Cardiac septum (tissue), 1 donor: ENCODE measurements at places on chromosomes 5 and 9. TPM values are rescaled to one million over a fixed set of nuclear protein-coding genes. Genes with fewer than 3 reads are reported as not detected.

Gene BHMT
- total RNA-seq: not detected

Gene PCDHA1
- 0.08 TPM for total RNA-seq

Gene LHX2
- total RNA-seq: 0.19 TPM

Gene FAM169A
- 6.5 TPM for total RNA-seq

Gene F2RL2
- total RNA-seq: 3.4 TPM

DNA sequence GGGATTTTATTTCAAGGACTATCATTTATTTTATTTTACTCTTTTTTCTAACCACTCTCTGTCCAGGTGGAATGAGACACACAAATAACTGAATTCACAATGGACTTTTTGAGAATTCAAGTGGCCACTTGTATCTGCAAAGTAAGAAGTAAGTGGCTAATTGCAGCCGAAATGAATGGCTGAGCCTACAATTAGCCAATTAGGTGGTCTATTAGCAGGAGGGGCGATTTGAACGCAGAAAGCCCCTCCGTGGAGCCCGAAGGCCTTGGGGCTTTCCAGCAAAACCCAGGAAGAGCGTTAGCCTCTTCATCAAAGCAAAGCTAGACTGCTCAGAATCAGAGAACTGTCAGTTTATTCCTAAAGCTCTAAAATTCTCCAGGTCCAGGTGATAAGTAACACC is 176.9 kb downstream of the EBF1 start:
- no peak for DNase-seq

- no peak for DNase-seq
These were observed 497 bp downstream of the NSA2 start for GRCh38 chr5:74767579-74767913.

- no peak for DNase-seq
These were observed 86.0 kb downstream of the RXRA start for GRCh38 chr9:134412298-134412711.

GRCh38 chr5:104363567-104363966 is 801.0 kb upstream of the NUDT12 start:
- DNase-seq: no peak

- no peak for DNase-seq
These were observed 5.9 kb upstream of the LARS1 start for GRCh38 chr5:146188358-146188757.

DNA sequence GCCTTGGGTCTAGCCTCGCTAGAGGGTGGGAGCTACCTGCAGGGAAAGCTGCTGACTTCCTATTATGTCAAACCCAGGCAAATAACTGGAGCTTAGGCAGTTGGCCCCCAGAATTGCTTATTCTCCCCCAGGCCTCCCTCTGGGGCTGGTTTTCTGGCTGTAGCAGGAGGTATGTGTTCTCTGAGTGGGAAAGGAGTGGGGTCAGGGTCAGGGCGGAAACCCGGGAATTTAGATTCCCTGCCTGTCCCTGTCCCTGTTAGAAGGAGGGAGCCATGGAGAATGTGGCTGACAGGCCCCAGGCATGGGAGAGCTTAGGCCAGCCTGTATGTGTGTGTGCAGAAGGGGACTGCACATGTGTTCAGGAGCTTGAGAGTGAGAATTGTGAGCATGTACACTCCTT is 13.6 kb upstream of the CXXC5 start:
- DNase-seq: peak; percentile 46

DNA sequence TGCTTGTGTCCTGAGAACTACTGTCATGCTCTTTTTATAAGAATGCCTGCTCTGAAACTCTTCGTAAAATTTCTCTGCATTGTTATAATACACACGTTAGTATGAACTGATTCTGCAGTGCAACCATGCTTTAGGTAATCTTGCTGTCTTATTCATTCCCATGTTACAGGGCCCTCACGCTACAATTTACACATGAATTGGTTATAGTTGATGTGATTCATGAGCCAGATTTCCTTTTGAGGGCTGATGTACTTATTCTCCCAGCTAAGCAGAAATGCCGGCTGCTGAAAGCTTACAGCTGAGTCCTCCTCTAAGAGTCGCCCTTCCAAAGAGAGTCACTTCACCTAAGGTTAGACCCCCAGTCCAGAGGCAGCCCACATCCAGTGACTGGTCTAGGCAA is 233.5 kb upstream of the PCSK5 start:
- no peak for DNase-seq

DNA sequence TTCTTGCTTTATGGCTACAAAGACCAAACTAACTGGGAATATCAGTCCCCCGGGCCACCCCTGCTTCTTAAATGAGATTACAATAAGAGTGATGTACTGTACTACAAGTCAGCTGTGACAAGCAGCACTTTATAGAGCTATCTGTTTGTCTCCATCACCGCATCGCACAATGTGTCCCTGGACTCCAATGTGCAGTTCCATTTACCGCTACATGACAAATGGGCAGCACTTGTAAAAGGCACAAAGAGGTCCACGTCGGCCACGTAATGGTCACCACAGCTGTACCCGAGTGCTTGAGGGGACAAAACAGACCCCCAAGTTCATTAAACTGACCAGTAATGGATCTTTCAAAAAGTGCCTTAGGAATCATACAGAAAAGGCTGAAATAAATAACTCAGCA is 54.1 kb downstream of the PSMB7 start:
- no peak for DNase-seq

GRCh38 chr9:107971241-107971640 is 481.7 kb upstream of the KLF4 start:
- DNase-seq: no peak

GRCh38 chr5:126103868-126104267 is 319.3 kb upstream of the GRAMD2B start:
- no peak for DNase-seq

- no peak for DNase-seq
These were observed 6.7 kb upstream of the SMIM15 start for GRCh38 chr5:61168951-61169350.

DNA sequence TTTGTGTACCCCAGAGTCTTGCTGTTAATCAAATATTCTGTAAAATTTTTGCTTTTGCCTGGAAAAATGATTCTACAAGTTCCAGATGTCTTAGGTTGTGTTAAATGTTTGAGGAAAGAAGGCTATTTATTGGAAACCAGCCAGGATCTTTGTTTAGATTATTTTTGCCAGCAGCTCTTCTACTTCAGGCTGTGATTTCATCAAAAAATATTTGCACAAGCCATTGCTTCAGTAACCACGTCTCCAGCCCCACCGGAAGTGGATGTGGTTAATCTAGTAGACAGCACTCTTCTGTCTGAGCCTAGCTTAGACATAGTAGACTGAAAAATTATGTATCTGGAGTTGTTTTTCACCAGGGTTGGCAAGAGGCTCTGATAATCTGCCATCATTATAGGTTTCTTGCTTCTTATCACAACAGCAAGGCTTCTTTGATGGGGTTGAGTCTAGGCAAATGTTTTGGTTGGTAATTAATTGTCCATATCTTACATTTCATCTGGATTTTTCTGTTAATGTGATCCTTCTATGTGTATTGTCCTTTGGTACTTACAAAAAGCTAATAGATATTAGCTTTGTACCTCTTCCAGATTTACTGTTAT is 17.1 kb downstream of the KCTD16 start:
- DNase-seq: no peak

DNA sequence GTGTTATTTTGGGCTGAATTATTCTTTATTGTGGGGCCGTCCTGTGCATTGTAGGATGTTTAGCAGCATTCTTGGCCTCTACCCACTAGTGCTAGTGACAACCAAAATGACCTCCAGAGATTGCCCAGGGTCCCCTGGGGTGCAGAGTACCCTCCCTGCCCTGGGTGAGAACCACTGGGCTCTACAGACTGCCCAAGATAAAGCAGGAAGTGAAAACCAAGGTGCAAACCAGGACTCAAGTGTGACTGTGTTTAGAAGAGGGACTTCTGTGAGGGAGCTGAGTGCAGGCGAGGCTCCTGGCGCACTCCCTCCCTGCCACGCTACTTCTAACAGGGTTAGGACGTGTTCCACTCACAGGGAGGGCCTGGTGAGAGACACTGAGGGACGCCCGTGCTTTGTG is 41.6 kb downstream of the USP20 start:
- DNase-seq: no peak
